ENCODE measurements at places on chromosomes 5 and 9.

GRCh38 chr5:2158767-2159166 lies 276.0 kb upstream of the IRX4 start:
- no peak overlapping the region for H3K4me3 ChIP-seq
- no peaks in the 10 kb centered on the region for H3K36me3 ChIP-seq
- no peaks in the 10 kb centered on the region for H3K4me1 ChIP-seq
- H3K27me3 ChIP-seq = no peaks in the 10 kb centered on the region

DNA sequence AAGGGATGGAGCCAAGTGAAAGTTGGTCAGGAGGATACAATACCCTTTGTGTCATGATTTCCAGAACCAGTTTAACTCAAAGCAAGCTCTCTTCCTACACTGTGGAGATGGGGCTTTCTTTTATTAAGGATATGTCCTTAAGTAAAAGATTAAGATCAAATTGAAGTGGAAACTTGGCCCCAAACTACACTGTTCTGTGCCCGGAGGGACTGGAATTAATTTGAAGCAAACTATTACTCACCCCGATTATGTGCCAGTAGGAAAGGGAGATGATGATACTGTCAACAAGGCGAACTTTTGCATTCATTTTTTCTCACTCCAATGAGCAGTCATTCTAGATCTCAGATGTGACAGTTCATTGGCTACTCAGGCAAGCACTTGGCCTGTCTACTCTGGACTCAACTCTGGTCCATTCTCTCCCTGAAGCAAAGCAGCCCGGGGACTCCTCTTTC lies 186.7 kb downstream of the NTRK2 start:
- no peak overlapping the region for H3K27ac ChIP-seq

GRCh38 chr5:72760259-72760658 lies 56.2 kb upstream of the TNPO1 start:
- H3K4me1 ChIP-seq = no peaks in the 10 kb centered on the region
- H3K4me3 ChIP-seq = no peak overlapping the region
- DNase-seq = no peak
- no peaks in the 10 kb centered on the region for H3K36me3 ChIP-seq
- H3K27ac ChIP-seq = no peak overlapping the region

- H3K27ac ChIP-seq = no peak overlapping the region
- no peaks in the 10 kb centered on the region for H3K27me3 ChIP-seq
- no peak overlapping the region for H3K4me3 ChIP-seq
- H3K4me1 ChIP-seq = peaks cover 4% of the 10 kb centered on the region
- DNase-seq = no peak
Observed at GRCh38 chr5:57501414-57502201, 19.0 kb upstream of the ACTBL2 start.

- H3K4me1 ChIP-seq = peaks cover 5% of the 10 kb centered on the region
- H3K27me3 ChIP-seq = no peaks in the 10 kb centered on the region
- no peaks in the 10 kb centered on the region for H3K36me3 ChIP-seq
- H3K4me3 ChIP-seq = no peak overlapping the region
- DNase-seq = no peak
Observed at GRCh38 chr5:61347080-61347479, 15.0 kb downstream of the ZSWIM6 start.

- DNase-seq = no peak
- peak overlapping the region; percentile 87 for H3K27ac ChIP-seq
- H3K27me3 ChIP-seq = no peaks in the 10 kb centered on the region
Observed at GRCh38 chr5:100901821-100902341, 1.2 kb downstream of the ST8SIA4 start.

DNA sequence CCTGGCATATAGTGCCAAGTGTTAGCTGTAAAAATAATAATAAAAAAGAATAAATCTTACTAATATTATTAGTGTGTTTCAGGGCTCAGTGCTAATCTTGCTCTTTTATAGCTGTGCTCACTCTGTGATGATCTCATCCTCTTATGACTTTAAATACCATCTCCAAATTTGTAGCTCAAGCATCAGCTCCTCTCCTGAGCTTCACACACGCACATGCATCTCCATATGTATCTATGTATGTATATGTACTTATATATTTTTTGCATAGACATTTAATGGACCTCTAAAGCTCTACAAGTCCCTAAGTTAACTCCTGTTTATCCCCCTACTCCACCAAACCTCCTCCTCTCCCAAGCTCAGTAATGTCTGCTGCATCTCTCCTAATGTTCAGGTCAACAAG lies 170.8 kb upstream of the NR3C1 start:
- no peak overlapping the region for H3K27ac ChIP-seq
- no peaks in the 10 kb centered on the region for H3K36me3 ChIP-seq
- peaks cover 4% of the 10 kb centered on the region for H3K4me1 ChIP-seq
- H3K27me3 ChIP-seq = no peaks in the 10 kb centered on the region

- H3K4me1 ChIP-seq = no peaks in the 10 kb centered on the region
- no peak overlapping the region for H3K27ac ChIP-seq
- no peaks in the 10 kb centered on the region for H3K27me3 ChIP-seq
- H3K4me3 ChIP-seq = no peak overlapping the region
- no peak for DNase-seq
Observed at GRCh38 chr5:122924203-122924602, 78.8 kb downstream of the SNX24 start.

- H3K4me1 ChIP-seq = no peaks in the 10 kb centered on the region
- H3K27ac ChIP-seq = no peak overlapping the region
- no peak for DNase-seq
Observed at GRCh38 chr9:28779243-28779642, 1206.0 kb upstream of the C9orf72 start.

DNA sequence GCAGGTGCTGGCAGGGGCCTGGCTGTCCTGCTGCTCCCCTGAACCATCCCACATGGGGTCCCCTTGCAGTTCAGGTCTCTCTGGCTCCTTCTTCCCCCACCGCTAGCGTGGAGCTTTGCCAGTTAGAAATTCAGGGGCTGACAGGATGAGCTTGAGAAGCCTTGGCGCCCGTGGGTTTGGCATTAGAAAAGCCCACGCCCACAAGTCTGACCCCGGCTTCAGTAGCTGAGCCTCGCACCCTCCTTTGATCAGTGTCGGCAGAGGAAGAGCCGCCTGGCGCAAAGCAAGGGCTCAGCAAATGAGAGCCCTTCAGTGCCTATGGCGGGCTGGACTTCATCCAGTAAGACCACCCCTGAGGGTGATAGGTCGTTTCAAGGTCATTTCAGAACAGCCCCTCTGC lies 30.1 kb upstream of the NCS1 start:
- peaks cover 8% of the 10 kb centered on the region for H3K4me1 ChIP-seq
- H3K27ac ChIP-seq = no peak overlapping the region
- H3K4me3 ChIP-seq = no peak overlapping the region
- DNase-seq = no peak

DNA sequence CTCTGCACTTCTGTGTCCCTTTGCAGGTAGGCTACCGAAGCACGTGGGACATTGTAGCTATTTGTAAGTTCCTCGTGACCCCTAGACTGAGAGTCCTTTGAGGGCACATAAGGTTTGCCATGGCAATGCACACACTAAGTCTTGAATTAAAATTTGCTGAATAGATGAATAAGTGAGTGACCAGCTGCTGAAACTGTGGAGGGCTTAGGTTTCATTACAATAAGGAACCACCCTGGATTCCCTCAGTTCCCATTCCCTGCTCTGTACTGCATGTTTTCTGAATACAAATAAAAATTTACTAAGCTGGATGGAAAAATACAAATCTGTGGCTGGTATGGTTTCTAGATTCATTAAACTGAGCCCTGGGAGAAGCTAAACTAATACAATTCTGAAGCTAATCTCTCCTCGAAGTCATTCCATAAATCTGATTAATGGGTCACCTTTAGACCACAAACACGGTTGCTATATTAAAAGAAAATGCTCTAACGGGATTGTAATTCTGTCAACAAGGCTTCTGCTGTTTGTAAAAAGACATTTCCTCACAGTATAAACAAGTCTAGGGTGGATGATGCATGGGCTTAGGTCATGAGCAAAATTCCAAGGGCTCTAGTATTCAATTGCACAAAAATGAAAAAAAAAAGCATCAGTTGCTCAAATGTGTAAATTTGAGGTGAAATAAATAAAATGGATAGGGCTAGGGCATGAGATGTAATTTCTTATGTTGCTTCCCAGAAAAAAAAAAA lies 172.3 kb downstream of the ATP10B start:
- no peaks in the 10 kb centered on the region for H3K36me3 ChIP-seq
- H3K4me3 ChIP-seq = no peak overlapping the region
- no peaks in the 10 kb centered on the region for H3K27me3 ChIP-seq
- no peak for DNase-seq

DNA sequence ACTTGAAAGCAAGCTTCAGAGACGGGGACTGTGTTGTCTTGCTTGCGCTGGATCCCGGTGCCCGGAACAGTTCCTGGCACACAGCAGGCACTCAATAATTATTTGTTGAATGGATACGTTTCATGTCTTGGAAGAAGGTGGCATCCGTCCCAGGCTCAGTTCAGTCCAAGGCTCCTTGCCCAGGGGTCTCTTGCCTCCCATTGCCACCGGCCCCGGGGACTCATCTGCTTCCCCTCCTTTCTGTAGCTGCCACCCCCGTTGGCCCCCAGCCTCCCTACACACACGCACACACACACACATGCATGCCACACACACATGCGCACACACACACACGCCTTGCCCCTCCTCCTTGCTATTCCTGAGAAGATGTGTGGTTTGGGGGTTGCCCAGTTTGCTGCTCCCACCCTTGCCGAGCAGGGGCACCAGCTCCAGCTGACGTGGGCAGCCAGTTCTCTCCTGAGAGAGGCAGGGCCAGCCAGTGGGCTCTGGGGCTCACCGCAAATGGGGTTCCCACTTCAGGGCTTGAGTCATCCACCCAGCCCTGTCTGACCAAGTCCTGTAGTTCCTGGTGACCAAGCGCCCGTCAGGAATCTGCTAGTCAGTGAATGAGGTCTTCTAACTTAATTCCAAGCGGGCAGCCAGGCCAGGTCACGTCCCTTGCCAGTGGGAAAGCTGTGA lies 41.8 kb downstream of the HK3 start:
- H3K27me3 ChIP-seq = no peaks in the 10 kb centered on the region
- no peak overlapping the region for H3K4me3 ChIP-seq
- DNase-seq = no peak

DNA sequence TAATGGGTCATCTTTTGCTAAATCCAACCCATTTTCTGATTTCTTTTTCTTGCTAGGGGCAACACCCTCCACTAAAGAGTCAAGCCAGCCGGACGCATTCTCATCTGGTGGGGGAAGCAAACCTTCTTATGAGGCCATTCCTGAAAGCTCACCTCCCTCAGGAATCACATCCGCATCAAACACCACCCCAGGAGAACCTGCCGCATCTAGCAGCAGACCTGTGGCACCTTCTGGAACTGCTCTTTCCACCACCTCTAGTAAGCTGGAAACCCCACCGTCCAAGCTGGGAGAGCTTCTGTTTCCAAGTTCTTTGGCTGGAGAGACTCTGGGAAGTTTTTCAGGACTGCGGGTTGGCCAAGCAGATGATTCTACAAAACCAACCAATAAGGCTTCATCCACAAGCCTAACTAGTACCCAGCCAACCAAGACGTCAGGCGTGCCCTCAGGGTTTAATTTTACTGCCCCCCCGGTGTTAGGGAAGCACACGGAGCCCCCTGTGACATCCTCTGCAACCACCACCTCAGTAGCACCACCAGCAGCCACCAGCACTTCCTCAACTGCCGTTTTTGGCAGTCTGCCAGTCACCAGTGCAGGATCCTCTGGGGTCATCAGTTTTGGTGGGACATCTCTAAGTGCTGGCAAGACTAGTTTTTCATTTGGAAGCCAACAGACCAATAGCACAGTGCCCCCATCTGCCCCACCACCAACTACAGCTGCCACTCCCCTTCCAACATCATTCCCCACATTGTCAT lies 72.0 kb downstream of the NUP214 start:
- no peak for DNase-seq
- H3K4me3 ChIP-seq = no peak overlapping the region
- peaks cover 20% of the 10 kb centered on the region for H3K36me3 ChIP-seq
- H3K4me1 ChIP-seq = no peaks in the 10 kb centered on the region

DNA sequence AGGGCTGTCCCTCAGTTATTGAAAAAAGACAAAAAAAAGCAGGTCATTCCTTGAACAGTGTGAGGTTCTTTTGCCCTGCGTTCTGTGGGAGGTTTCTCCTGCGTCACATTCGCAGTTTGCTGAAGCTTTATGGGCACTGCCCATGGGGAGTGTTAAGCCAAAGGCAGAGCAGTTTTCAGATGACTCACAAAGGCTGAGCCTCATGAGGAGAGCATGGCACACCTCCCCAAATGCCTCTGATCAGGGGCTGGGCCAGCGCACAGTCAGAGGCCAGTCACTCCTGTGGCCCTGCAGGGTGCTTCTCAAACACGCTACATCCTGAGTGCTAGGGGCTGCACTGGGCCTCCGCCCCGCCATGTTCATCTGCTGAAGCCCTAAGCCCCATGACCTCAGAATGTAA lies 38.4 kb downstream of the IRX1 start:
- H3K4me3 ChIP-seq = no peak overlapping the region
- H3K27ac ChIP-seq = no peak overlapping the region
- DNase-seq = no peak
- no peaks in the 10 kb centered on the region for H3K36me3 ChIP-seq
- H3K4me1 ChIP-seq = no peaks in the 10 kb centered on the region

- H3K4me3 ChIP-seq = no peak overlapping the region
- no peak for DNase-seq
- H3K4me1 ChIP-seq = no peaks in the 10 kb centered on the region
- no peak overlapping the region for H3K27ac ChIP-seq
Observed at GRCh38 chr5:53749621-53750020, 189.2 kb downstream of the NDUFS4 start.

DNA sequence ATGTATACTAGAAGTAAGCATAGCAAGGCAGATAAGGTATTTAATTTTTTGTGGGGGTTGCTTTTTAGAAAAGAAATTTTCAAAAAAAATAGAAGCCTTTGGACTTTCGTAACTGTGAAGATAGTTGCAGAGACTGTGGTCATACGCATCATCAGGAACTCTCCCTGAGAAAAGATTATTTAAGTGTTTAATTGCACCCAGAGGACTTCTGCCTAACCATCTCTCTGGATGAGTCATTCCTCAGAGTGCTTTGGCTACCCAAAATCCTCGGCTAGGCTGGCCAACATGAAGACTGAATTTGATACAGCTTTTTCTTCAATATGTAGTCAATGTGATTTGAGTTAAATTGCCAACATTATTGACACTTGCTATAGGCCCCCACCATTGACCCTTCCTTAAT lies 296.4 kb downstream of the TLR4 start:
- H3K4me3 ChIP-seq = no peak overlapping the region
- no peak for DNase-seq
- H3K4me1 ChIP-seq = no peaks in the 10 kb centered on the region
- no peak overlapping the region for H3K27ac ChIP-seq

- H3K4me1 ChIP-seq = no peaks in the 10 kb centered on the region
- H3K4me3 ChIP-seq = no peak overlapping the region
- H3K36me3 ChIP-seq = no peaks in the 10 kb centered on the region
Observed at GRCh38 chr5:40600383-40600782, 79.3 kb upstream of the PTGER4 start.

GRCh38 chr5:171258737-171259415 lies 50.2 kb upstream of the TLX3 start:
- no peaks in the 10 kb centered on the region for H3K27me3 ChIP-seq
- H3K4me3 ChIP-seq = no peak overlapping the region
- no peaks in the 10 kb centered on the region for H3K4me1 ChIP-seq
